Right cardiac atrium (tissue), 5 donors: ENCODE measurements at places on chromosomes 5 and 9.

DNA sequence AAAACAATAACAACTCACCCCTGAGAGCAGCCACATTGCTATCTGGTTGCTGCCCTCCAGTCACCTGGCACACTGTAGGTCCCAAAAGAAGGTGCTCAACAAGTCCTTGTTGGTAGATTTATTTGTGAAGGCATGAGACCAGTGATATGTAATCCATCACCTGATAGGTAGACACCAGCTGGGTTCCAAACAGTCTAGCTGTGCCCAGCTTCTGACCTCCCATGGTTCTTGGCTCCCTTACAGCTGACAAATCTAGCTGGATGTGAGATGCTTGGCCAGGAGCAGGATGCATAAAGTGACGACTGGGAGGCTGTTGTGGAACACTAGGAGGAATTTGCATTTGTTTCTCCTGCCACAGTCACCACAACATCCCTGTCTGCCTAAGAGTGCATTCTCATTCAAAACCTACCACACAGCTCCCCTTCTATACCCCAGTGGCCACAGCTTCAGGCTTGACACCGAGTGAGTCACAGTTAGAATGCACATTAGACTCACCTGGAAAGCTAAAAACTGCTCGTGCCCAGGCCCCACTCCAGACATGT, 7.8 kb upstream of the VLDLR start:
- peak; percentile 40 for DNase-seq

- DNase-seq, result no peak
These were observed 163.1 kb downstream of the LRRC70 start for GRCh38 chr5:62741761-62742160.

DNA sequence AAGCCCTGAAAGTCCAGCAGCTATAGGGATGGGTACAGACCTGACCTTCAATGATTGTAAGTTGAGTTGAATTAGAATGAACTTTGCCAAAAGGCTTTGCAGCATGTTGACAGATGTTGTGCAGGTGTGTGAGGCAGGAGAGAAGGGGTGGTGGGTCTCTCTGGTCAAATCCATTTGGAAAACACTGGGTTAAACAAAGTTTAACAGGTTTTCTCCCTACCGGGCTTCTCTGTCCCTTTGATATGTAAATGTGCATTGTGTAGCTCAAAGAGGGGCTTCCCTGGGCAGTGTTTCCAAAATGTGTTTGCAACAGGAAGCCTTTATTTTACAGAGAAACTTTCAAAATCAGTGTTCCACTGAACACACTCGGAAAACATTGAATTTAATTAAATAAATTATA, 72.1 kb upstream of the BRINP1 start:
- DNase-seq, result no peak

DNA sequence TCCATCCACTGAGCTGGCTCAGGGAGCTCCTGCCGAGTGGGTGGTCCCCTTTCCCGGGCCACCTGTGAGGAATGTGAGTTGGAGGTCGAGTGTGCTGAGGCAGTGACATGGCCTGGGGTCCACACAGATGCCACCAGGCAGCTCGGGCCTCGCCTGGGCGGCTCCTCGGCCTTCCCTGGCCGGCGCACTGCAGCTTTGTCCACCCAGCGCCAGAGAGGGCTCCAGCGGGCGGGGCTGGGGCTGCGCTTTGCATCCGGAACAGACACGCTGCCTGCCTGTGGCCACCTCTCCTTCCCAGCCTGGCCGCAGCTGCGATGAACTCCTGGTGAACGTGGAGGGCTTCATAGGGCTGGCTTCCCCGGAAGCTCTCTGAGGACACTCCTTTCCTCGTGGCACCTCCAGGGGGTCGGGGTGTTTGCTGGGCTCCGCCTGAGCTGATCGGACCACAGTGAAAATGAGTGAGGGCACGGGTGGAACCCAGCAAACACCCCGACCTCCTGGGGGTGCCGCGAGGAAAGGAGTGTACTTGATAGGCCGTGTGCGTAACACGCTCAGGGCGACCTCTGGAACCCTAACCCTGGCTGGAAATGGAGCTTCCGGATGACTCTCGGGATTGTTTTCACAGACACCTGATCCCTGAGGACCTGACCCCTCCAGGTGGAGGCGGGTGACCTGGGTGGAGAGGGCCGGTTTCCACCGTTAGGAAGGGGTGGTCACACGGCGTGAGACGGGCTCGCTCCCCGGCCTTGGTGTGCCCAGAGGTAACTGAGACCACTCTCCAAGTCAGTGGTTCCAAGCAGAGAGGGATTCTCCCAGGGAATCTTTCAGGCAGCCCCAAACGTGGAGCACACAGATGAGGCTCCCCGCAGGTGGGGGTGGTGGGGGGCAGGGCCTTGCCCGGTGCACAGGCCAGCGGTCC, 31.8 kb upstream of the RXRA start:
- DNase-seq, result peak; percentile 83

GRCh38 chr5:99030906-99031440, 102.2 kb upstream of the CHD1 start:
- no peak for DNase-seq

- DNase-seq, result no peak
These were observed 231.0 kb downstream of the FRMD3 start for GRCh38 chr9:83307066-83307724.

GRCh38 chr9:90204128-90204831, 438.3 kb downstream of the DIRAS2 start:
- DNase-seq, result no peak

- DNase-seq, result peak; percentile 60
These were observed 57.8 kb upstream of the C5orf46 start for GRCh38 chr5:147963948-147964693.

DNA sequence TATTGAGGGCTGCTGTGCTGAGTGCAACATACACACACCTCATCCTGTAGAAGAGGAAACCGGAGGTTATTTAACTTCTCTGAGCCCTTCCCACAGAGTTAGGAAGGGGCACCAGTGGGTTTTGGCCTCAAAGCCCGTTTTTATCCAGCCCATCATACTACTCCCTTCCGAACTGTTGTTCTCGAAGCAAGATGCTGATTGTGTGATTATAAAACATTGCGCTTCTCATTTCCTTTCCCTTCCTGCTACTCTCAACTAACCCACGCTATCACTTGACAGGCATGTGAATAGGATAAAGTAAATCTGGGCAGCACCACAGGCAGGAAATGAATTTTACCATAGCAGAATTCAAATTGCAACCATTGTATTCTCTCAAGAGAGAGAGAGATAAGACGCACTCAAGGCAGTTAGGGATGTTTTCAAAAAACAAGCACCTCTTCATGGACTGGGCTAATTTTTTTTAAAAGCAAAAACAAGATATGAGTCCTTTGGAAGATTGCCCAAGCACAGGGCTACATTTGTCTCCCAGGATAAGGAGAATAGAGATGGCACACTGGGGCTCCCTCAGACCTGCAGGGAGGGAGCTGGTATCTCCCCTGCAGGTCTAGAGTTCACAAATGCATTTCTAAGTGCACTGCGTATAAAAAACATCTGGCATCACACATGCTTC, 52.6 kb downstream of the GNA14 start:
- DNase-seq, result no peak

- no peak for DNase-seq
These were observed 2216.6 kb upstream of the WWC1 start for GRCh38 chr5:166074582-166075481.

GRCh38 chr5:179289756-179290385, 55.4 kb downstream of the ADAMTS2 start:
- peak; percentile 3 for DNase-seq

GRCh38 chr5:69498384-69498783, 5.8 kb downstream of the OCLN start:
- DNase-seq, result no peak

- no peak for DNase-seq
These were observed 59.5 kb downstream of the LNPEP start for GRCh38 chr5:96995419-96995818.

DNA sequence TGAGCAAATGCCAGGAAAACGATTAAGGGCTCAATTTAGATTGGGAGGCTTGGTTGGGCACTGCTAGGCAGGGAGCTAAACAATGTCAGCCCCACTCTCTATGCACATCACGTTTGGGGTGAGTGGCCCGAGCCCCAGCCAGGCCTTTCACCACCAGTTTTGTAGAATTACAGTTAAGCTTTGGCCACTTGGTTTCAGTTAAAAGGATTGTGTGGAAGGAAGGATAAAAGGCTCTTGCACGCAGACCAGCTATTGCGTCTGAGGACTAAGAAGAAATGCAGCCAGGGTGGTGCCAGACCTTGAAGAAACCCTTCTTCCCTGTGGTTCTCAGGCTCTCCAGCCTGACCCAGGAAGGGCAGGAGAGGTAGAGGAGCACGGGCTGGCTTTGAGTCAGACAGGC, 125.3 kb upstream of the SLC44A1 start:
- DNase-seq, result no peak

DNA sequence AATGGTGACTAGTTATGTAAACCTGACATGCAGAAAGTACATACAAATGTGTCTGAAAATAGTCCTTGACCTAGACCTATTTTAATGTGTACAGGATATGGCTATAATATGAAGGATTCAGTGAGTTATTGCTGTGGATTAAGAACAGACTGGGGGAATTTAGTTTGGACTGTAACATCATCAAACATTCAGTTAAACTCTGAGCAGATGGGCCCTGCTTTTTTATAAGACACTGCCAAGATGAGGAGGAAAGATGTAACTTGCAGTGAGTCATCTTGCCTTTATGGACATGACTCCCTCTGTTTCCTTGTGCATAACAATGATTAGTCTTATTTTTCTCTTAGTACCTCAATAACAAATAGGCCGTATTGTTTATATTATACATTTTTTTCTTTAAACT, 12.2 kb downstream of the PPP3R2 start:
- no peak for DNase-seq

GRCh38 chr9:36911601-36912412, 122.3 kb downstream of the PAX5 start:
- DNase-seq, result no peak

GRCh38 chr9:130110596-130111021, 56.9 kb downstream of the GPR107 start:
- no peak for DNase-seq

- no peak for DNase-seq
These were observed 61.4 kb downstream of the FAM78A start for GRCh38 chr9:131214876-131215275.

GRCh38 chr9:128276574-128277270, 646 bp downstream of the SWI5 start:
- DNase-seq, result peak; percentile 65

GRCh38 chr9:91834740-91835139, 115.3 kb downstream of the ROR2 start:
- no peak for DNase-seq

DNA sequence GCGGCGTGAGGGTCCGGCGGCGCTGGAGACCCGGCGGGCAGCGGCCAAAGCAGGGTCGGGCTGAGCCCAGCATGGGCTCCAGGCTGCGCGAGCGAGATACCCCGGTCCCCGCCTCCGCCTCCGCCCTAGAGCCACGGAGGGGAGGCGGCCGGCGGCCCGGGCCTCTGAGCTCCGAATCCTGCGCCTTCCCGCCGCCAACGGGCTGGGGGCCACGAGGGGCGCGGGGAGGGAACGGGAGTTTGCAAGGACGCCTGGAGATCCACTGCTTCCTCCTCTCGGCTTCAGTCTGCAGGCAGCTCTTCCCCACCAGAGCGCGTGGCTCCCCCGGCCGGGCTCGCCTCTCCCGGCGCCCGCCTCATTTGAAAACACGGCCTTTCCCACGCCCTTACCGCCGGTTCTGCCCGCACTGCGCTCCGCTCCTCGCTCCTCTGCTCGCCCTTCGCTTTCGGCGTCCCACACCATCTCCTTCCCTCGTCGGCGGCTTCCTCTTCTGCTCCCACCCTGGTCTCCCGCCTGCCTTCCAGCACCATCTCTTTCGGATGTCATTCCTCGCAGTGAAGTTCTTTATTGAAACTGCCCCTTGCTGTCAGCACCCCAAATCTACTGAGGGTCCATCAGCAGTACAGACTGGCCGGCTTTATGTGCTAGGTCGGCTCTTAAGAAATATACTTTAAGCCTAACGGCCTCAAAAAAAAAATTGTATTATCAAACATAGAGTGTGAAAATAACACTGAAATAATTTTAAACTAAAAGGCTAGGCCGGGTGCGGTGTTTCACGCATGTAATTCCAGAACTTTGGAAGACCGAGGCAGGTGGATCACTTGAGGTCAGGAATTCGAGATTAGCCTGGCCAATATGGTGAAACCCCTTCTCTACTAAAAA, 105.0 kb upstream of the FAM120A start:
- no peak for DNase-seq

DNA sequence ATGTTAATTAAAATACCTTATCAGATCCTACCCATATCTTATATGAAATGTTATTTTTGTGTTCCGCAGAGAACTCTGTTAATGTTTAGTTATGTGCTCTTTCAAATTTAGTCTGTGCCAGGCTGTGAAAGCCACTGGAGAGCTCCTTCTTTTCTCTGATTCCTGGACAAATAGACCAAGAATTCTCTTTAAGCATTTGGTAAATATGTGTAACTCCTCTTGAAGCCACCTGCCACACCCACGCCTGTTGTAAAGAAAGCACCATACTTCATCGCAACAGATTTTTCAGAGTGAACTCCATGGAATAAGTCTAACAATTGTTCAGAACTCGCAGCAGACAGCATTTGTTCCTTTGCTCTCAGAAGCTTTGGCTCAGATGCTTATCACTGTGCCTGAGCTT, 301.1 kb downstream of the FAM170A start:
- no peak for DNase-seq

DNA sequence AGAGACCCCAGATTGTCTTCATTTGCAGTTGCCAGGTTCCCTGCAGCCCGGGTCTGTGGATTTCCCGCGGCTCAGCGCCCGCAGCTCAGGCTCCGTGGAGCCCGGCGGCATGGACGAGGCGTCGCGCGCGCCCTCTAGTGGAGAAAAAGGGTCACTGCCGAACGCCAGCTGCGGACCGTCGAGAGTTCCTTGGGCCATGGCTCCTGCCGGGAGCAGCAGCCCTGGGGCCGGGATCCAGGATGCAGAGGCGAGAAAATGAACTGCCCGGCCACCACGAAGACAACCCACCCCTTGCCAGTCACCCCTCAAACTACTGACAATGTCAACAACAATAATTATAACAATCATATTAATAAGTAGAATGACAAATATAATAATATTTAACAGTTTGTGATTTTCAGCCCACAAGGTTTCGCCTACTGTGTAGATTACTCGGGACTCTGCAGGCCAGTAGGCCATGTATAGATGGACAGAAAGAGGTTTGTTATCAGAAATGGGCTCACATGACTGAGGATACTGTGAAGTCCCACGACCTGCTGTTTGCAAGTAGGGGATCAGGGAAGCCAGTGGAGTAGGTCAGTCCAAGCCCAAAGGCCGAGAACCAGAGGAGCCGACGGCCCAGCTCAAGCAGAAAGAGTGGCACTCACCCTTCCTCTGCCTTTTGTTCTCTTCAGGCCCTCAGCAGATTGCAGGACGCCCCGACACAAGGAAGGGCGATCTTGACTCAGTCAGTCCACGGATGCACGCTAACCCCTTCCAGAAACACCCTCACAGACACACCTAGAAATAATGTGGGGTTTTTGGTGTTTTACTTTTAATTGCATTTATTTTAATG, 43.1 kb downstream of the BOD1 start:
- DNase-seq, result peak; percentile 77

- no peak for DNase-seq
These were observed 92.9 kb downstream of the CYFIP2 start for GRCh38 chr5:157358871-157359270.

DNA sequence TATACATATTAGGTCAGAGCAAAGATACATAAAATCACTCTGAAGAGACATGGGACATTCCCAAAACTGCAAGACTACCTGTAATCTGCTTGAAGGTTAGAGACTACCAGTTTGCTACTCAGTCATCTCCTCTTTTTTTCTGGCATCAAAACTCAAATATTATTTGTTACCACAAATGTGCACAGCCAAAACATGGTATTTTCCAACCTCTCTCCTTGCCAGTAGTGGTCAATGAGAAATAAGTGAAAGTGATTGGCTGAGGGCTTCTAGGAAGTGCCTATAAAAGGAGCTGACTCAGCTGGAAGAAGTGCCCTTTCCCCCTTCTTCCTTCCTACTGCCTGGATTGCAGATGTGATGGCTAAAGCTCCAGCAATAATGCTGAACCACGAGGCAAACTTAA, 13.8 kb downstream of the GZMK start:
- no peak for DNase-seq
